ENCODE measurements at places on chromosomes 12 and 14.

DNA sequence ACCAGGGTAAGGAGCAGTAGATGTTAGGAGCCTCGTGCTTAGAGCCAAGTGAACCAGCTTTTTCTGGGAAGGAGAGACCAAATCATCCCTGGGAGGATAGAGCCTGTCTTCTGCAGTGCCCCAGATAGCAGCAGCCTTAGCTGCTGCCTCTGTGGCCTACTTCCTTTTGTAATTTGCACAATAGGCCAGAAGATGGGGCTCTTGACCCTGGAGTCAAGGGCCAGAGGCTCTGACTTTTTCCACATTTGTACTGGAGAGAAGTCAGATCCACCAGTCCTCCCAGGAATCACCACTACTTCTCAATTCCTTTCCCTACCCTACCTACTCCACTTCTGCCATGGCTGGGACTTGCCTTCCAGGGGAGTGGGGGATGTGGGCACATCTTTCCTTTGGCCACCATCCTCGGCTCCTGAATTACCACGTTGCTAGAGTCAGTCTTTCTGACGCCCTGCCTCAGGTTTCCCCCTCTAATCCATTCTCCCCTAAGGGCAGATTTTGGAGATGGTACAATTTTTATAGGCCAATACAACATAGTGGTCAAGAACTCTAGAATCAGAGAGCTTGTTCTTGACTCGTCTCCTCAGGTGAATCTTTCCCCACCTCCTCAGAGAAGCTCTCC, 3.3 kb upstream of the SLC4A8 start:
- DNase-seq = peak; percentile 90

- DNase-seq = no peak
These were observed 67.0 kb upstream of the SAV1 start for GRCh38 chr14:50734950-50735695.

- peak; percentile 72 for DNase-seq
These were observed 100.8 kb downstream of the PPM1A start for GRCh38 chr14:60349663-60350365.

DNA sequence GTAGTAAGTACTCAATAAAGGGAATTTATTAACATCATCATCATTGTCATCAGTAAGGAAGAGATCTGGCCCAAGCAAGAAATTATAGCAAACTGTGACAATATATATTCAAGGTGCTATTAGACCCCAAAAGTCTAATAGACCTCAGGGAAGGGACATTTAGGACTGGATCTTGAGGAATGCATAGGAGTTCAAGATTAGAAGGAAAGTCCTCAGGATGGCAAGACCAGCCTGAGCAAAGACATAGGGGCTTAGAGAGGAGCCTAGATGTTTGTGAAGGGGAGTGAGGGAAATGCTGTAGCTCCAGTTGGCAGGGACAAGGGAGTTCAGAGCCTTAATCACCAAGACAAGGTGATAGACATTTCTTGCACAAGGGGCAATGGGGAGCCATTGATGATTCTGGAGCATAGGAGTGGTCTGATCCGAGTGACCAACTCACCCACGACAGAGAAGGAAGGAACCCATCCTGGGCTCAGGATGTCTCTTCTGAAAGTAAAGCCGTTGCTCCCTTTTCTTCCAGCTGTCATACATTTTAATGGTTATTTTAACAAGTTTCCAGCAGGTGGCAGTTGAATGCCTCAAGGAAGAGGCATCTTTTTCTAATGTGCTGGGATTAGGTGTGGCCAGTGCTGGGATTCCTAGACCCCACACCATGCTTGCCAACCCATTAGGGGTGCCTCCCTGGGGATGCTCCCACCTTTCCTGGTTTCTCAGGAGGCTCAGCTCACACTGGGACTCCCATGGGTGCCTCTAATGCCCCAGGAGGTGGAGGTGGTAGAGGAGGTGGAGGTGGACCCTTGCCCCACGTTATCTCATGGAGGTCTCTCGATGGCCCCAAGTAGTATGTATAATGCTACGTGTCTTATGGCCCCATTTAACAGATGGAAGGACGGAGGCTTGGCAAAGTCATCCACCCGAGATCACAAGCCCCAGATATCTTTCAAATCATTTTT, 37.8 kb downstream of the PHETA1 start:
- DNase-seq = peak; percentile 62

GRCh38 chr12:118982302-118982701, 961 bp downstream of the SRRM4 start:
- DNase-seq = no peak

GRCh38 chr12:120220838-120221575, 20.1 kb upstream of the RPLP0 start:
- DNase-seq = no peak

GRCh38 chr12:56237552-56237951, 7.7 kb downstream of the SLC39A5 start:
- no peak for DNase-seq

DNA sequence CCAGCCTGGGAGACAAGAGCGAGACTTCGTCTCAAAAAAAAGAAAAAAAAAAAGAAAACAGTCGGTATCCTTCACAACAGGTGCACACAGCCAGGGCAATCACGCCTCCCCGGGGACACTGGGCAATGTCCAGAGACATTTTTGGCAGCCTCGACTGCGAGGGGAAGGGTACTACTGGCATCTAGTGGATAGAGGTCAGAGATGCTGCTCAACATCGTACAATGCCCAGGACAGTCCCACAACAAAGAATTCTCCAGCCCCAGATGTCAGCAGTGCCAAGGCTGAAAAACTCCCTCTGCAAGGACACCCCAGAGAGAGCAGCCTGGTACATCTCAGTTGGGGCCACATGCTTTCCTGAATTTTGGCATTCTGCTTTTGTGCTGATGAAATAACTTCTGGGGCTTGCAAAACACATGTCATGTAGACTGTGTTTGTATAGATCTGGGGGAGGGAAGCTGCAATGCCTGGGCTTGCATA, 21.5 kb downstream of the ALDH2 start:
- no peak for DNase-seq

DNA sequence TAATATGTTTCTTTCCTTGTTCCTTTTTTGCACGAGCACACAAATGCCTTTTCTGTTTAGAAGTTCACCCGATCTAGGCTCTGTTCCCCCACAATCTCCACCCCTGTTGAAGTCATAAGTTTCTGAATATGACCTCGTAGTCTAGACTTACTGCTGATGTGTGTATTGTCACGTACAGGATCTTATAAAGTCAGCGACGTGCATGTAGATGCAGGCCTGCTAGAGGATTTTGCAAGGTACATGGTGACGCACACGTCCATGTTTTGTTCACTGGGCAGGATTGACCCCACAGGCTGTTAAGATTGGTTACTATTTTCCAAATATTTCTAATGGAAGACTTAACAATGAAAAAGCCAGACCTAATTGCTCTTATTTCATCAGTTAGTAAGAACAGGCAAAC, 46.2 kb upstream of the CCDC91 start:
- DNase-seq = no peak

DNA sequence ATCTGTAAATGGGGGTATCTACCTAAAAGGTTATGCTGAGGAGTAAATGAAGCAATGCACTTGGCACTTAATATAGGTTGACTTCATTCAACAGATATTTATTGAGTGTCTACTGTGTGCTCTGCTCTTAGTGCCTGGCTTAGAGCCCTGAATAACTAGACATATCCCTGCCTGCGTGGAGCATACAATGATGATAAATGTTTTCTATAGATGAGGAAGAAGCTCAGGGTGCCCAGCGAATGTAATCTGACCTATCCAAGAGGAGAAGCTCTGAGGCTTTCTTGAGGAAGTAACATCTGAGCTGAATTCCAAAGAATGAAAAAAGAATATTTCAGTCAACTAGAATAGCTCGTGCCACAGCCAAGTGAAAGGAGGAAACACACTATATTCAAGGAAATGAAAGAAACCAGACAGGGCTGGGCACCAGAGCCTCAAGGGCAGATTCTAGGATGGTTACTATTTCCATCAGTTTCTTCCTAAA, 17.9 kb upstream of the HIGD1C start:
- DNase-seq = no peak

- no peak for DNase-seq
These were observed 211.8 kb downstream of the ANO2 start for GRCh38 chr12:5733136-5733755.

- DNase-seq = no peak
These were observed 114.7 kb upstream of the EEA1 start for GRCh38 chr12:93043877-93044209.

- no peak for DNase-seq
These were observed 52.8 kb upstream of the EML1 start for GRCh38 chr14:99740411-99740810.

GRCh38 chr14:29815016-29815674, 112.5 kb downstream of the PRKD1 start:
- DNase-seq = no peak

- DNase-seq = peak; percentile 86
These were observed 523 bp downstream of the WSB2 start for GRCh38 chr12:118060301-118061010.
